Neural crest cell (in vitro differentiated cells): ENCODE measurements at places on chromosomes 16 and 17.

DNA sequence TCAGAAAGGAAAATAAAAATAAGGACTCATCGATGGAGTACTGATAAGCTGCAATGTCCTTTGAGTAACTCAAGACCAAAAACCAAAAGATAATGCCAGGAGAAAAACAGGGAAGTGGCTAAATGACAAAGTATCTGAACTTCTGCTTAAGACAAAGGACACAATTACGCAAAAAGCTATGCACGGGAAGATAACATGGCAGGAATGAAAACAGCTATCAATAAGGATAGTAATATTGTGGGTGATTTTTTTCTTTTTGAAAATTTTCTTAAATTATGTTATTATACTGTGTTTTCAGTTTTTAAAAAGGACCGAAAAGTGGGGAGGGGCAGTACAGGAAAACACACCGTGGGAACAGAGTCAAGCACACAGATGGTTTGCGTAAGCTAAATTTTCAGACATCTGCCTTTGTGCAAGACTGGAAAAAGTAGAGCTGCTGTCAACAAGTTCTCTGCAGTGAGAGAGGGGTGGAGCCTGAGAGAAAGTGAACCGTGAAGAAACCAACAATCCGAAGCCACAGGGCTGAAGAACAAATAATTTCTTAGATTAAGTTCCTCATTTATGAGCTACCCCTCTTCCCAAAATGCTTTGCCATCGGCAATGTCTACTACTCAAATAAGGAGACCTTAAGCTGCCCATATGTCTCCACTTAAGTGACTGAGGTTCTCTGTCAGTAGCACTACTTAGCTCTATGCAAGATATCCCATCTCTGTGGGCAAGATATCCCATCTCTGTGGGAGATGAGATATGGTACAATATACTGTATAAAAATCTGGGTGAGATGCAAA is 99.9 kb upstream of the CORO6 start:
- no peak for DNase-seq

DNA sequence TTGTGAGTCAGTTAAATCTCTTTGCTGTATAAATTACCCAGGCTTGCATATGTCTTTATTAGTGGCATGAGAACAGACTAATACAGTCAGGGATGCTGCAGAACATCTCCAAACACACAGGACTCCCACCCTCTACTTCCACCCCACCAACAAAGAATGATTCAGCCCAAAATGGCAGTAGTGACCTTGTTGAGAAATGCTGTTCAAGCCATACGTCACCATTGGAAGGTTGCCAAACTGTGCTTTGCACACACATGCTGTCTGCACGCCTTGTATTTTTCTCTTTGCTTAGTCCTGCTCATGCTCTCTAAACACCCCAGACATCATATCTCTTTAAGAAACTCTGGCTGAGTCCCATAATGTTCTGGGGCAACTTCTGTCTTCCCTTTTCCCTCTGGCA is 589.6 kb downstream of the WWOX start:
- DNase-seq = no peak

DNA sequence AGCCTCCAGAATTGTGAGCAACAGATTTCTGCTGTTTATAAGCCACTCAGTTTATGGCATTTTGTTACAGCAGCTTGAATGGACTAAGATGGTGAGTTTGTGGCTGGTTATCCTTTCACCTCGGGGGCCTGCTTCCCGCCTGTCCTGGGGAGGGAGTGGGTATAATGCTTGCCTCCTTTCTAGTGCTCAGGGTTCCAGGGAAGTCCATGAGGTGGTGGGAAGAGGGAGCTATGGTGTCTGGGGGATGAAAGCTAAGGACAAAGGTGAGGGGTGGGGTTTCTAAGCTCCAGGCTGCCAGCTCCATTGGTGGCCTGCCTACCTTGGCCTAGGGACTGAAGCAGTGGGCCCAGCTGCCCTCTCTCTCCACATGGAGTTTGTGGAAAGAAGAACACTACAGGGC is 50.2 kb upstream of the SDK2 start:
- no peak for DNase-seq

DNA sequence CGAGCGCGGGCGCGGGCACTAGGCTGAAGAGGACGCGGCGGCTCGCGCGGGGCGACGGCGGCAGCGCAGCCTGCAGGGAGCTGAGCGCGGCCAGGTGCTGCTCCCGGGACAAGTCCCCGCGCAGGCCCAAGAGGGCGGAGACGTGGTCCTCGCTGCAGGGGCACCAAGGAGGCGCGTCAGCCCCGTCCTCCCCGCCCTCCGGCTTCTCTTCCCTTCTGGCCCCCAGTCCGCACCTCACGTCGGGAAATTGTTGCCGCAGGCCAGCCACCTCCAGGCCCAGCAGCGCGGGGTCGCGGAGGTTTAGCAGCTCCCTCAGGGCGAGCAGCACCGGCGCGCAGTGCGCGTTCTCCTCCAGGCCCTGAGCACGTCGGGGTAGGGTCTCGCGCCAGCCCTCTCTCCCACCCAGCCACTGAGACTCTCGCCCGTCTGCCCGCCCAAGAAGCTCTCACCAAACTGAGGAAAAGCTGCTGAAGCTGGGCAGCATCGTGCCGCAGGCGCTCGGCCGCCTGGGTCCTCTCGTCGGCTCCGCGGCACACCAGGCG is 761 bp upstream of the MATCAP1 start:
- no peak for DNase-seq

DNA sequence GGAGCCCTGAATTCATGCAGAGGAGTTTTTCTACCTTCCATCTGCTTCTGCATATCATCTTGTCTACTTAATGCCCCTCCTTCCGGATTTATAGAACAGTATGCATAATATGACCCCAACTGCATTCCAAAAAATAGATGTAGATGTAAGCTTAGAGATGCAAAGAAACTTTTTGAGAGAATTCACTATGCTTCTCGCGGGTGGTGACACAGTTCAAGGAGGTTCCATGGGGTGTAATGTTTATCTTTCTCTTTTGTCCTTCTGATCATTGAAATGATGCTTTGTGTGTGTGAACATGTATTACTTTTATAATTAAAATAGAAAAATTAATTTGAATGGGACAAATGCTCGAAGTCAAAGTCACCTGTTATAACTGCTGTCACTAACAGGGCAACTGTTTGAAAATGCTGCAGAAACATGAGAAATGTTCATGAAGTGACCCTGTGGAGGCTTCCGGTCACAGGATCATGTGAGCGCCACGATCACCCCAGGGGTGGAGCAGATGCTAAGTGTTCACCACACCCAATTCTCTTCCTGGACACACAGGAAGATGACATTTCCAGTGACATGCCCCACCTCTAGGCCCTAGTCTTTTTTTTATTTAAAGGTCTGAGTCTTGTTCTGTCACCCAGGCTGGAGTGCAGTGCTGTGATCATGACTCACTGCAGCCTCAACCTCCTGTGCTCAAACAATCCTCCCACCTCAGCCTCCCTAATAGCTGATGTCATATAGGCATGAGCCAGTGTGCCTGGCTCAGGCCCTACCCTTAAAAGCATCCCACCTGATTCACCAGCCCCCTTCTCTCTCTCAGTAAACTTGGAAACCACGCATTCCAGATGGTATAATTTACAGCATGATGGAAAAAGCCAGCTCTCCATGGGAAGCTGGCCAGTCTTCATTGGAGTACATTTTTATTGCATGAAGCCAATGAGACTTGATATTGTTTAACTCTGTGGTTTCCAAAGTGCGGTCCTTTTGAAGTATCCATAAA is 21.0 kb upstream of the AGRP start:
- DNase-seq = no peak

DNA sequence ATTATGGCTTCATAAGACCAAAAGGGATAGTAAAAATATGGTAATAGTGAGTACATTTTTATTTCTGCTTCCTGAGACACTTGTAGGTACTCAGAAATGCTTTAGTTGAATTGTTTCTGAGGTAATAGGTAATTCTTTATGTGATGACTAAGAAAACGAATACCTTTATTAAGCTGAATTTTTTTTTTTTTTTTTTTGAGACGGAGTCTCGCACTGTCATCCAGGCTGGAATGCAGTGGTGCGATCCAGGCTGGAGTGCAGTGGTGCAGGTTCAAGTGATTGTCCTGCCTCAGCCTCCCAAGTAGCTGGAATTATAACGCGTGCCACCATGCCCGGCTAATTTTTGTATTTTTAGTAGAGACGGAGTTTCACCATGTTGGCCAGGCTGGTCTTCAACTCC is 1.9 kb downstream of the RAD51C start:
- no peak for DNase-seq
